Astrocyte of the cerebellum (primary cell): ENCODE measurements at places on chromosomes 3 and 15.
A peak's percentile ranks its signal among the peaks of the same experiment; 100 is the strongest.

DNA sequence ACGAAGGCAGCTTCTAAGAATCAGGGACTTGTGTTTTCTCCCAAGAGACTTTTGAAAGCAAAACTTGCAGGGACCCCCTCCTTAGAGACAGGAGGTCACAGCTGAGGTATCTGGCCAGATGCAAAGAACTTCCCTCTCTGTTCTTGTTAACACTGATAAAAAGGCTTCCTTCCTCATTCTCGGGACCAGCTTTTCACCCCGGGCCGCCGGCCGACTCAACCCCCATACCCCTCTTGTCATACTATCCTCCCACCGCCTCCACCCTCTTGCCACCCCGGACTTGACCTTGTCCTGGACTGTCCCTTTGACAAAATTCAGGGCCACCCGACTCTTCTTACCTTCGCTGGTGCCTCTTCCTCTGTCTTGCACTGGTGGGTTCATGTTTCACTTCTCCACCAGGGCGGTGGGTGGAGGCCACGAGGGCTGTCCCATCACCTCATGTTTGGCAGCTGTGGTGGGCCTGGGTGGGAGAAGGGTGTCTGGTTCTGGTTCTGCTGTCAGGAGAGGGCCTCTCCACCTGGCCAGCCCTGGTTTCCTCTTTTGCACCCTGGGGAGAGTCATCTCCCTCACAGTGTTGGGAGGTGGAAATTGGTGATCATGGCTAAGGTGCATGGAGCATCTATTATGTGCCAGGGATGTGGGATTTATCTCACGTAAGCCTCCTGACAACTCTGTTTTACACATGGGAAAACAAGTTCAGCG lies 32.5 kb downstream of the BHLHE40 start:
- no peak for DNase-seq

- DNase-seq = no peak
Observed at GRCh38 chr3:185756477-185756876, 68.4 kb downstream of the IGF2BP2 start.

DNA sequence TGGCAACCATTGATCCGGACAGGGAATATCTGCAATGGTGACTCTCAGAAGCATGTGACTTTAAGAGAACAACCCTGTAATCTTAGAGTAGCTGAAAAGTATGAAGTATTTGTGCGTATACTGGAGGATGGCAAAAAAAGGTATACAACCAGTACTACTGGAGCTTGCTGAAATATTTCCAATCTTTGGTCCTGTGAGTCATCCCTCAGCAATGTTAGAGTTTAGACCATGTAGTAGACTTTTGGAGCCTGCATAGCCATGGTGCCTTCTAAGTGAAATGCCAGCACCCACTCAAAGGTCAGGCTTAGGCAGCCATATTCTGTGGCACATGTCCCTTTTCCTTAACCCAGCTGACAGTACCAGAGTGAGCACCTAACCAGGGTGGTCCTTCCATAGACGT lies 429.4 kb downstream of the NTRK3 start:
- no peak for DNase-seq

DNA sequence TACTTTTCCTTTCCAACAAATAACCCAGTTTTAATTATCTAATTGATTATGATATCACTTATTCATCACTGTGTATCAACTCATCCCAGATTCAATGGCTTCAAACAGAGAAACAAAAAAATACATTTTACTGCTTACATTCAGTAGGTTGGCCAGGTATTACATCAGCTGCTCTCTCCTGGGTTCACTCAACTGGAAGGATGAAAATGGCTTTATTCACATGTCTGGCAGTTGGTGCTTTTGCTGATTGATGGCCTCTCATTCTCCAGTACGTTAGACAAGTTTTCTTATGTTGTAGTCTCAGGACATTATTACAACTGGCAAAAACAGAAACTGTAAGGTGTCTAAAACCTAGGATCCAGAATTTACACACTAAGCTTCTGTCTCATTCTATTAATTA lies 811.0 kb upstream of the ALCAM start:
- DNase-seq = no peak

DNA sequence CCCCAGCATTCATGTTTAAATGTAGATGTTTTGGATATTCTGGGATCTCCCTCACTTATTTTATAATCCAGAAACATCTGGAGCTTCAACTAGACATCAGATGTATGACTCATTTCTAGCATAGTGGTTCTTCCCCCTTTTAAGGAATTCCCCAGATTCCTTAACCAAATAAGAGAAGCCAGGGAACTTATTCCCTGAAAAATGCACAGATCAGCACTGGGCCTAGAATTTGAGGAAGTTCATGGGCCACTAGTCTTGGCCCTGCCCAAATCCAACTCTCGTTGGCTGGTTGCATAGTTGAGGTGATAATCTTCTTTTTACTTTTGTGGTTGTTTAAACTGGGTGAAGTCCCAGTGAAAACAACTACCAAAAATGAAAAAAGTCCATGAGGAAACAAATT lies 20.4 kb downstream of the RARRES1 start:
- DNase-seq = peak; percentile 77

DNA sequence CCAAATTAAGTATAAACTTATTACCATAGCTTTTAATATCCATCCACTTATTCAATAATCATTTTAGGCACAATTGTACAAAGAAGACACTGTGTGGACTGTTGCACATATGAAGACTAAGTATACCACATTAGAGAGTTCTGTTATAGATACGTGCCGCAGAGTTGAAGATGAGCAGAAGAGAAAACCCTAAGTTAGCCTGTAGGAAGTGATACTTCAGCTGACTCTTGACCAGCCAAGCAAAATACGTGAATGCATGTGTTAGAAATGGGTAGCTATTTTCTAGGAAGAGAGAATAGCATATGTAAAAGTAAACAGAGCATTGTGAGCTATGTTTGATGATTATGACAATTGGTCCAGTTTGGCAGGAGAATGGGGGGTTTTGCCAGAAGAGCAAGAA lies 272.0 kb upstream of the ATP11B start:
- DNase-seq = no peak

DNA sequence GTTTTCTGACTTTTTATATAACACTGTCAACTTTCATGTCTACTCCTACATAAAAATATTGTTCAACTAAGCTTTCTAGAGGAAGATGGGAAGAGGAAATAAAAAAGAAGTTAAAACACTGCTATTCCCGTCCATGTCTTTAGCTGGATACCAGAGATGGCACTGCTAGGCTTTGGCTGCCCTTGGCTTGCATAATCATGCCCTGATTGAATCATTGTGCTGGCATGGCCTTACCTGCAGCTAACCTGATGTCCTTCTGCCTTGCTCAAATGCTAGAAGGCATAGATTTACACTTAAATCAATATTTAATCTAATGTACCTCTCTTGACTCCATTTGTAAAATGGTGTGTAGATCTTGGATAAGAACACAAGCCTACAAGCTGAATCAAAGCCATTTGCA lies 539.7 kb upstream of the IL12A start:
- no peak for DNase-seq

DNA sequence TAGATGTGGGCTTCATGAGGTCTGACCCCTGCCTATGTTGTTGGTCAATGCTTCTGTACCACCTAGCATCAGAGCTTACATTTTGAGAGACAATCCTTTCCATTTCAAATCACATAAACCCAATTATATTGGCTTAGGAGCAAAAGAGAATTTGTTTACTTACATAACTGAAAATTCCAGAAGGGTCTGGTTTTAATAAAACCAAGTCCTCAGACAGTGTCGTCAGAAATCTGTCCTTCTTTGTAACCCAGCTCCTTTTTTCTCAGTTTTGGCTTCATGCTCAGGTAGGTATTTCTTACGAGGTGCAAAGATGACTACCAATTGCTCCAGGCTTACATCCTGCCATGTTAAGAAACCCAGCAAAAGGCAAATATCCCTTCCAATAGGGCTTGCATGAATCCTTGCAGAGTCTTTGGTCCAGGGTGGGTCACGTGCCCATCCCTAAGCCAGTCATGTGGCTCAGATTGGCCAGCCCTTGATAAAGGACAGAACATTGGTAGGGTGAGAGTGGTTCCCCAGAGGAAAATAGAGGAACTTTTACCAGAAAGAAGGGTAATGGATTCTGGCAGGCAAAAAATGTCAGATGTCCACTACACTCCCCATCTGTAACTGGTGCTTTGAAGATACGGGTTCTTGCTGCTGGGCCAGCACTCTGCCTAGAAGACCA lies 50.2 kb upstream of the VILL start:
- DNase-seq = no peak

DNA sequence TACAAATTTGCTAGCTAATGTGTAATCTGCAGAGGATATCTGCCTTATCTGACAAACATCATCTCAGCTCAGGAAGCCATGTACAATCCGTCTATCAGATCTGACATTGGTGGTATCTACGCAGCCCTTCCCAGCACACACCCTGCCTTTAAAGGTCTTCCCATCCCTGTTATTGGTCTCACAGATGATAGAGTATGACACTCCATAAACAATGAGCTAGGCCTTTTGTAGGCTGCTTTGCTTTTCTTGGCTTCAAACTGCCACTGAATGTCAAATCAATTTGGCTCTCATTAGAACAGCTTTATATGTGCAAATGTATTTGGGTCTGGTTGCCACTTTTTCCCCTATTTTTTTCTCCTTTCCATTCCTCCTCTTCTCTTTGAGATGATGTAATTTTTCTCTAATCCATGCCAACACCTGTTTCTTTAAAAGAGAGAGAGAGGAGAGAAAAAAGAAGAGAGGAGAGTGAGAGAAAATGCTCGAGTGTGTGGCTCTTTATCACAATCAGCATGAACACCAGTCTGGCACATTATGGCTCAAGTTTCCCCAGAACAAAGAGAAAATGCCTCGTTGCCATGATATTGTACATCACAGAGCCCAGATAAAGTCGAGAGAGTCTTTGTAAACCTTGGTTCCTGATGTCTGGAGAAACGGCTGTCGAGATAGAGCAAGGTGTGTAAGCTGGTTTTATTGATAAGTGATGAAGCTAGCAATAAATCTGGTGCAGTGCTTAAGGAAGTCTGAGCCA lies 80.8 kb upstream of the DPH6 start:
- no peak for DNase-seq

DNA sequence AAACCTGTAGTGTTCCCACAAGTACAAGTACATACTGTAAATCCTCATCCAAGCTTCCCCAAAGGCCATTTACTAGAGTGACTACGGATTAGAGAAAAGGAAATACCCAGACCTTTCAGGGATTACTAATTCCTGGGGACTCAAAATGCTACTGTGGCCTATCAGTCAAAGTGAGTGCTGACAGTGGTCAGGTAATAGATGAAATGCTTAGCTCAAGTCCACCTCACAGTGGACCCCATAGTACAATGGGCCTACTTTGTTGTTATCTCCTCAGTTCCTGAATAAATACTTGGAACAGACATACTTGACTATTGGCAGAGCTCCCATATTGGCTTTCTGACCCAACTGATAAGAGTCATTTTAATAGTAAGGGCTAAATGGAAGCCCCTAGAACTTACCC lies 61.6 kb downstream of the MAP4 start:
- no peak for DNase-seq

DNA sequence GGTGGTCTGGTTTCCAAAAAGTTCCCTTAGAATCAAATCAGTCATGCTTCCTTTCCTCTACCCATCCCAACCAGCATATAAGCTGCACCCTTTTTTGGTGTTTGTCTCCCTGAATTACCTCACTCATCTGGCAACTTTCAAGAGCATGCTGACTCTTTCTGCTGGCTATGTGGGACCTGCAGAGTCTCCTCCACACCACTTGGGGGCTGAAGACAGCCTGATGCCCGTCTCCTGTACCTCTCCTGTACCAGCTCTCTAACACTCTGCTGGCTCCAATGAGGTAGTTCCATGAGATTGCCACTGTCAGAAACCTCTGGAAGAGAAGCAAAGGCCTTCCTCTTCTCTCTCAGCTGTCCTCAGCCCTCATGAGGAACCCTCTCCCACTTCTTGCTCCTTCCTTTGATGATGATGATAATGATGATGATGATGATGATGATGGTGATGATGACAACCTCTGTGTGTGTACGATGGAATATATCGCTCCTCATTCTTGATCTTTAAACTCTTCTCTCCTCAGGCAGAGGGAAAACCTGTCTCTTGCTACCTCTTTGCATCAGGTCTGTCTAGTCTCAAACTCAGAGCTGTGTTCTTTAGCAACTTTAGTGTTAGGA lies 257.5 kb downstream of the ZNF621 start:
- no peak for DNase-seq

- no peak for DNase-seq
Observed at GRCh38 chr3:96267577-96267976, 546.8 kb upstream of the EPHA6 start.

DNA sequence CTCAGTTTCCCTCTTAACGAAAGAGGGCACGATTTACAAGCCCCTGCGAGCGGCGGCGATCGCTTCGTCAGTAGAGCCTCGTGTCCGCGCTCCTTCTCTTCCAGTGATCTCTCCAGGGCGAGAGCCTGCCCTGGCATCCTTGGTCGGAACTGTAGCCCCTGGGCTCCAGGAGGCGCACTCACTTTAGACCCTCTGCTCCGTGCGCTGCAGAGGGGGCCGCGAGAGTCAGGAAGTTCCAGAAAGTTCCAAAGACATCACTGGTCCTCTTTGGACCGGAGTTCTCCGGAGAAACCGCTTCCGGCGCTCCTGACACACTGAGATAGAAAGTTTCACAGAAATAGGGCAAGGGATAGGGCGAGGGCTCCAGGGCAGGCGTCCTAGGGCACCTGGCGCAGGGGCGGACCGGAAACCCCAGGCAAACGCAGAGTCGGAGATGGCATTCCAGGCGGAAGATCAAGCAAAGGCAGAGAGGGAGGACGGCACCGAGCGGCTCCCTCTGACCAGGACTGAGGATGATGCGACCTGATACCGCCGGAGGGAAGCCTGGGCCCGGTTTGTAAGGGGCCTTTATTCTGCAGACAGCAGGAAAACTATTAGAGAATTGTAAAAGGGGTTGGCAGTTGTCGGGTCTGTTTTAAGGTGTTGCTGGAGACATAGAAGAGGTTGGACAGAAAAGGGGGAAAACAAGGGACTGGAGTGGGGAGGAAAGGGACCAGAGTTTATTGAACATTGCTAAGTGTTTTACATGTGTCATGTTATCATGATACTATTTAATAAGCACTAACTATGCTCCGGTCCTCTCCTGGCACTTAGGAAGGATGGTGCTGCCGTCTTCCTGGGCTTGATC lies 1.3 kb upstream of the CPEB1 start:
- no peak for DNase-seq

DNA sequence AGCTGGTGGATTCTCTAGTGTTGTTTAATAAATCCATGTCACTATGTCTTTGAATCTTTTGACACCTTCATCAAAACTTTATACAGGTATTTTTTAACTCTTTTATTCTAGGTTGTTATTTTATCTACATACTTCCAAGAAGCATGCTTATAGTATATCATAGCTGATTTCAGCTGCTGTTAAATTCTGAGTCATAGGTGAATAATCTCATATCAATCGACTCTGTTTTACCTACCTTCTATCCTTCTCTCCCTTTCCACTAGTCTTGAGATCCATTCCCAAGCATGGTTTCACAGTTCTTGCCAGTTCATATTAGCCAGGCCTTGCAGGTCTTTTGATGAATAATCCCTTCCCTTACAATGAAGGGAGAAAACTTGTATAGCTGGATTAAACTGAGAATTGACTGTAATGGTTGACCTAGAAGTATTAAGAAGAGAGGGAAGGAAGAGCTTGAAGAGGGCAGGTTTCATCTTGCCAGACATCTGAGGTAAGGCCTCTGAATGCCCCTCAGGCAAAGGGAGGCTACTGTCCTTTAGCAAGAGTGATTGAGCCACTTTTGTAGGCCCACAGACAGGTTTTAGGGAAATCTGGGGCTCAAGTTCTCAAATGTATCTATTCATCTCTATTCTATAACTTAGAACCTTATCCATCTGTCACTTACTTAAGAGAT lies 146.4 kb downstream of the EPHA6 start:
- DNase-seq = no peak

GRCh38 chr3:190514413-190515153 lies 698 bp downstream of the IL1RAP start:
- DNase-seq = peak; percentile 35
